ENCODE measurements at places on chromosomes 12 and 14.
A peak's percentile ranks its signal among the peaks of the same experiment; 100 is the strongest.

- no peak for DNase-seq
These were observed 9.3 kb upstream of the TWF1 start for GRCh38 chr12:43815416-43815815.

DNA sequence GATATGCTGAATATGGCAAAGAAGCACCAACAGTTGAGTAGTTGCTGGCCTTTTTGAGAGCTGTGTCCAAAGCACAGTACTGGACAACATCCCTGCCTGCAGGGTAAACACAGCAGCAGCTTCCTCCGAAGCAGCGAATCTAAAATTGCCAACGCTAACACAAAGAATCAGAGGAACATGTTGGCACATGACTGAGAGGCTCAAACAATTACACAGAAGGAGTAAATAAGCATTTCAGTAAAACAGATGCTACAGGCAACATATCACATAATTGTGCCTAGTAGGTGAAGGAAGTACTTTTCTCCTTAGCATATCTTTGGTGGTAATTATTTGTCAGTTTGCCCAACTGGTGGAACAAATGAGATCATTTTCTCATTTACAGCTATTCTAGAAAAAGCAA is 52.1 kb downstream of the KICS2 start:
- DNase-seq: no peak

GRCh38 chr12:129903092-129903945 is 506 bp downstream of the TMEM132D start:
- no peak for DNase-seq

DNA sequence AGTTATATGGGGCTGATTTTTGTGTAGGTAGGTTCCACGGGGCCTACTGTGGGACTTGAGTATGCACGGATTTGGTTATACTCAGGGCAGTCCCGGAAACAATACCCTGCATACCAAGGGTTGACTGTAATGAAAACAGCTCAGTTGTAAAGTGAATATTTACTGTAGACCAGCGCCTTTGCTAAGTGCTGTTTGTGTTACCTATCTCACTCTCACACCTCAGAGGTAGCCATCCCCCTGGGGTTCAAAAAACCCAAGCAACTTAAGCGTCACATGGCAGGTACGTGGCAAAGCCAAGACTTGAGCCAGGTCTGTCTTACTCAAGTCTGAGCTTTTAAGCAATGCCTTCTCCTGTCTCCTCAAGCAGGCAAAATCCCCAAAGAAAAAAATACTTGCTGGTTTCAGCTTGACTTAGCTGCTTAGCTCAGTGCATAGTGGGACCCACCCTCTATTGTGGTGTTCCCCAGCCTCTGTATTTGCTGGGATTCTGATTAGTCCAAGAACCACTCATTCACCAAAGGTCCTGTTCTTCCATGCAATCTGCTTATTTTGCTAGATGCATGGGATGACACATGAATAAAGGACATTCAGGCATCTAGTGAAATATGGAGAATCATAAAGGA is 34.2 kb upstream of the STRN3 start:
- DNase-seq: no peak

GRCh38 chr14:22002860-22003284 is 329.3 kb upstream of the OR4E1 start:
- peak; percentile 62 for DNase-seq

DNA sequence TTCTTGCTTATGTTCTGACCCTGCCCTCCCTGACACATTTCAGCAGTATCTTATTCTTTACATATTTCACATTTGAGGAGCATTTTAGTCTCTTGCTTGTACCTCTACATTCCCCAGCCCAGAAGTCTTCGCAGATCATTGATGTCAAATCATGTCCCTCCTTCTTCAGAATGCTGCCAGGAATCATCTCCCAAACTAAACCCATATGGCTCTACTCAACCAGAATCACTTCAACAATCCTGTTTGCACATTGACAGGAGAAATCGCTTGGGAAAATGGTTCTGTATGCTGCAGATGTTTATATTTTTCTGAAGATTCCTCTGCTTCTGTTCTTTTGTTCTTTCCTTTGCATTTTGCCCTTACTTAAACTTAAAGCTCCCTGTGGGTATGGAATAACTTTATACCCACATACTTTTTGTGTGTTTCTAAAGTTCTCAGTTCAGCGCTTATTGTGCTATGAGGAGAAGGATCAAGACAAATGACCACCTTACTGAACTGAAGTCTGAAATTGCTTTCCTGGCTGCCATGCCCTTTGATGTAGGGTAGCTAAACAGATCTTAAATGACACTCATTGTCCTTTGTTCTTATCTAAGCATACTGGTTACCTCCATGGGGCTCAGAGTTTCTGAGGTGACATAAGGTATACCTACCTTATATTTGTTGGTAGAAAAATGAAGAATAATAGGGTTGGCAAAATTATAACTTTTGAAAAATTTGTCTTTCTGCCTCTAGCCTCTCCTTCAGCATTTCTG is 134.6 kb downstream of the SLC25A21 start:
- no peak for DNase-seq

- no peak for DNase-seq
These were observed 113.3 kb downstream of the PRMT8 start for GRCh38 chr12:3604286-3604685.

DNA sequence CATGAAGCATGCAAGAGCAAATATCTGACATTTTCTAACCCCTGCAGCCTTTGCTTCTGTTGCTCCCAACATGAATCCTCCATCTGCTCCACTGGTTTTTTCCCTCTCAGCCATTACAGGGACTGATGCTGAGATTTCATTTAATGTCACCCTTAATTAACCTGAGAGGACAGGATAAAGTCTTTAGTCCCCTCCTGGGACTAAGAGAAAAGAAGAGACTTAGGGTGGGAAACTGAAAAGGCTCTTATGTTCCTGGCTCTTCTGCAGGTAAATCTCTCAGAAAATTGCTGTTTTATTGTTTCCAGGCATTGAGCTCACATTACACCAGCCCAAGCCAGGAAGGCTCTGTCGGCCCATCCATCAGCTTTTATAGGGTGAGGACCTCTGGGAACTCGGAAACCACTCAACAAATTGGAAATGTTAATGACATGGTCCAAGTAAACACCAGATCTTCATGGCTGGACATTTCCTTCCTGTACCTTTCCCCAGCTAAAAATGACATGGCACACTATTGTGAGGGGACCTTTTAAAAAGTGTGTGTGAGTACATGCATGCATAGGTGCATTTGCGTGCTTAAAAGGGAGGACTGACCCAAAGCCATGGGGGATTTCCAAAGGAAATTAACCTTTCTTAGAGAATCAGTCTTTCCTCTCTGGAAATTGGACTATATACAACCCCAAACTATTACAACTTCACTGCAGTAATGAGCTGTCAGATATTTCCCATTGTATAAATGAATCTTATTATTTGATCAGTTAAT is 408.1 kb upstream of the TMTC1 start:
- no peak for DNase-seq

- no peak for DNase-seq
These were observed 403.1 kb downstream of the BCL11B start for GRCh38 chr14:98868866-98869265.
